A549 (cell line): ENCODE measurements at places on chromosomes 12 and 14.
A peak's percentile ranks its signal among the peaks of the same experiment; 100 is the strongest.

- DNase-seq, result no peak
These were observed 221.8 kb downstream of the BTG1 start for GRCh38 chr12:91923864-91924263.

DNA sequence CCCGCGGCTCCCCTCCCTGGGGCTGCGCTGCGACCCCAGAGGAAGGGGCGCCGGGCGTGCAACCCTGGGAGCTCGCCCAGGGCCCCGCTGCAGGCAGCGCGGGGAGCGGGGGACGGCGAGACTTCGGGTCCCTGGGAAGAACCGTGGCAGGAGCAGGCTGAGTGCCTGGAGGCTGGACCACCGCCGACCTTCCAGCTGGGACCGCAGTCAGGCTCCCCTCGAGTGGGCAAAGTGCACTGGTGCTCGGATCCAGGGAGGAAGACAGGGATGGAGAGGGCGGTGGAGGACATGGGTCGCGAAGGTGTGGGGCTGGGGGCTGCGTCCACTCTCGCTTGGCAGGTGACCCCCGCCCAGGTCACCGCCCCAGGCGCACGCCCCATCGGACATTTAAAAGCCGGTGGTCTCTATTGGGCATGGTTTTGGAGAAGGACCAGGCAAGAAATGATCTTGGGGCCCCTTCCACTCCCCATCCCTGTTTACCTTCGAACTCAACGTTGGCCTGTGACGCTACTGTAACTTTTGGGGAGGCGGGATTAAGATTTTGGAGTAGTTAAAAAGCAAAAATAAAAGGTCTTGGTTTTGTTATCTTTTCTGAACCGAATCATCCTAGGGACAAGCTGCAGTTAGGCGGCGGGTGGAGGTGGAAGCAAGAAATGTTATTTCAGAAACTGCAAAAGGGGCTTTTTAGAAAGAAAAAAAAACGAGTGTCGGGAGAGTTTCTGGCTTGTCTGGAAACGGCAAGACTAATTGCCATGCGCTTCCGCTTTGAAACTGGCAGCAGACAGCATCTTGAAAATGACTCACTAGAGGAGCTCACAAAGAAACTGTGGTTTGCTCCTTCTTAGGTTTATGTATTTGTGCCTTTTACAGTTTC lies 1.0 kb downstream of the ELK3 start:
- peak; percentile 82 for DNase-seq

DNA sequence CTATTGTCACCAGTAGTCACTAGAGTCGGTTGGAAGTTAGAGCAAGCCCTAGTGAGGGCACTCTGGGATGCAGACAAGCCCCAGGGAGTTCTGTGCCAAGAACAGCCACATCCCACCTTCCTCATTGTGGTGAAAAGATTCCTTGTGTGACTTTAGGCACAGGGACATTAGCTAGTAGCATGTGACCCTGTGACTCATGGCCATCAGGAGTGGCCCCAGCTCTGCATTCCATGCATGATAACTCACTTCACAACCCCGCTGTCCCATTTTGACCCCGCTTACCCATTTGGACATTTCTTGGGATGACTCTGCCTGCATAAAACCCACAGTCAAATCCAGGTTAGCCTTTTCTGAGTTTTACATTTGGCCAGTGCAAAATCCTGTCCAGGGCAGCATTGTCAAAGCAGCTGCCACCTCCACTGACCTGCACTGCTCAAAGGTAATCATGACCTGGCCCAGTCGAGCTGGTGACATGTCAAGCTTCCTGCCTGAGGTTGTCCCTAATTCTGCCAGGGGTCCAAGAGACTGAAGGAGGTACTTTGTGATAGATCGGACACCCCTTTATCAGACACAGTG lies 430.5 kb downstream of the DPF3 start:
- peak; percentile 13 for DNase-seq

DNA sequence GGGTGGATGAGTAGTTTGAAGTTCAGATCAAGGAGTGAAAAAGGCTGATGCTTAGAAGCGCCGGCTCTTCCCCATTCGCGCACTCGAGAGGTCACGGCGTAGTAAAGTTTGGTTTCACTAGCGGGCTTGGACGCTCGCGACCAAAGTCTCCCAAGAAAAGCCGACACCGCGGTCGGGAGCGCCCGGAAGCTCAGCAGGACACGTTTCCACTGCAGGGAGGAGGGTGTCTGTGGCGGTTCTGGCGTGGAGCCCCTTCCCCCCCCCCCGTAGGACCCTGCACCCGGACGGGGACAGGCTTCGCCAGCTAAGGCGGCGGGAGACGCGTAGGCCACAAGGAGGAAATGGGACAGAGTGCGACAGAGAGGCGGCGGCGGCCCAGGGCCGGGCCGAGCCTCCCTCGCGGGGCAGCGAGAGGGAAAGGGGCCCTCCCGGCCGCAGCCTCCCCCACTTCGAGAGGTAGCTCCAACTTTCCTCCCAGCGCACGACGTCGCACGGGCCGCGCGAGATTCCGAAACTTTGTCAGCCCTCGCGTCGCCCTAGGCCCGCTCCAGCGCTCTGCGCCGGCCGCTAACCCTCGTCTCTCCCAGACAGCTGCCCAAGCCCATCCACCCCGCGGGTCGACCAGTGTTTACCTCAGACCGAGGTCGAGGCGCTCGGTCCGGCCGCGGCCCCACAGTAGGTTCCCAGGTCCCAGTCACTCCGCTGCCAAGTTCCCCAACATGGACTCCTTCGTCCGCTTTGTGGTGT lies 480 bp downstream of the SCAF11 start:
- peak; percentile 15 for DNase-seq

DNA sequence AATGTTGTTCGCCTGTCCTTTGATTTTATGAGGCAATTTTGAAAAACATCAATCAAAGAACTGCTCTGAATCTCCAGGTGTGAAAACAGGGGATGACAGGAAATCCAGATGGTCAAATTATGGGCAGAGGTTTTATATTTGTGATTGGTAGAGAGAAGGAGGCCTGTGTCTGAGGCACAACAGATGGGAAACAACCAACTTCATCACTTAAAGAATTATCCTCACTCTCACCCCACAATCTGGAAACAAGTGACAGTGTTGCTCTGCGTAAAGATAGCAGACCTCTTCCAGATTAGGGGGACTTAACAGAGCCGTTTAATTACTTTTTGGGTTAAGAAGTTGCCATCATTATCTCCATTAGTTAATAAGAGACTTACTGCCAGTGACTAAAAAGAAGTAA lies 64.1 kb upstream of the EGLN3 start:
- DNase-seq, result no peak

DNA sequence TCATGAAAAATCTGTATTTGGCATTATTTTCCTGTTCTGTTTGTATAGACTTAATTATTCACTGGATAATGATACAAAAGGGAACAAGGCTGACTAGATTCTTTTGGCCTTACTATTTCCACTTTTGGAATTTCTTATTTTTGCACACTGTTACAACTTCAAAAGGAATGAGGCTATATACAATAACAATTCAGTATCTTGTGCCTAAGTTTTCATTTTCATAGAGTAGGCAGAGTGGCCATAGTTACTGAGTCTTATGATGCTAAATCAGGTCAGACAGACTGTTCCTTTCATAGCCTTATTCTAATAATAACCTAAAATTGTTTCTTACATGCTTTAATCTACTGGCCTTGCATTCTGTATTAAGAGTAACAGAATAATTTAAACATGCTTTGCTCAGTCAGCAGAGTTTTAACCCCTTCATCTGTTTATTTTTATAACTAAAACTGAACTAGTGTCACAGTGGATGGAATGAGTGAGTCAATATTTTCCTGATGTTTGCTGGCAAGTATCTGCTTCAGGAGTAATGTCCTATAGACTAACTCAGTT lies 10.5 kb downstream of the TTC8 start:
- DNase-seq, result no peak

GRCh38 chr14:106848330-106849121 lies 1322.1 kb downstream of the TMEM121 start:
- peak; percentile 69 for DNase-seq

DNA sequence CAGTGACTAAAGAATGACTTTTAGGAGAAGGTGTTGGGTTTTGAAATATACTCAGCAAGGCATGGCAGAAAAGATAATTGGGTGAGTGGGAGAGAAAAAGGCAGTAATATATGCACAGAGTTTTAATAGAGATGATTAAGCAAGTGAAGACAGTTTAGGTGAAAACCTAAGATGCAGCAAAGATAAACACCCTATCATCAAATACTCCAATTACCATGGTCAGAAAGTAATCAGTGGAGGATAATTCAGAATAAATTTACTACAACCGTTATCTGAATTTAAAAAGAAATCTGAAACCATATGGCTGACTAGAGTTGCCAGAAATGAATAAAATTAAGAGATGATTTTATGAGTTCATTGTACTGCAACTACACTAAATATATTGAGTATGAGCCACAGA lies 26.8 kb downstream of the NAA30 start:
- DNase-seq, result no peak

DNA sequence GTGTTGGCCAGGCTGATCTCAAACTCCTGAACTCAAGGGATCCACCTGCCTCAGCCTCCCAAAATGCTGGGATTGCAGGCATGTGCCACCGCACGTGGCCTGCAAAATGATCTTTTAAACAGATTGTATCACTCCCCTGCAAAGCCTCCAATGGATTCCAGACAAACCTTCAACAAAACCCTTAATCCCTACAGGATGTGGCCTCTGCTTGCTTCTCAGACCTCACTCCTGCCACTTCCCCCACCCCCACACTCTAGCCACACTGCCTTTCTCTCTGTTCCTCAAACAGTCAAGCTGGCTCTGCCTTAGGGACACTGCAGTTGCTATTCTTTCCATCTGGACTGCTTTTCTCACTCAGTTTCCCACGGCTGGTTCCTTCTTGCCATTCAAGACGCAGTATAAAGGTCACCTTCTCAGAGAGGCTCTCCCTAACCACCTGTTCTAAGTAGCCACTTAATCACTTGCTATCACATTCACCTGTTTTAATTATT lies 47.3 kb upstream of the TMED10 start:
- DNase-seq, result no peak

DNA sequence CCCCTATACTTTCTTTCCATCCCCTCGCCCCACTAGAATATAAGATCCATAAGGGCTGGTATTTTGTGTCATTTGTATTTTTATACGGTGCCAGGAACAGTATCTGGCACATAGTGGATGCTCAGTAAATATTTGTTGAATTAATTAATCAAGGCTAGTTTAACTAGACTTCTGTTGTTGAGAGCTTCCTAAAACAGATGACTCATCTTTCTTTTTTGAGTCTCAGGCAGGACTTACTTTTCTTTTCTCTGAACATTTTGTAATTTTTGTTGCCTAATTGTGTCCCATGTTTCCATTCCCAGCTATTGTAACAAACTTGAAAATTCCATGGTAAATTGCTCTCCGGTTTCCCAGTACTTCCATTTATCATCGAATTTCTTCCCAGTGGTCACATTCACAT lies 16.7 kb downstream of the STK38L start:
- no peak for DNase-seq

DNA sequence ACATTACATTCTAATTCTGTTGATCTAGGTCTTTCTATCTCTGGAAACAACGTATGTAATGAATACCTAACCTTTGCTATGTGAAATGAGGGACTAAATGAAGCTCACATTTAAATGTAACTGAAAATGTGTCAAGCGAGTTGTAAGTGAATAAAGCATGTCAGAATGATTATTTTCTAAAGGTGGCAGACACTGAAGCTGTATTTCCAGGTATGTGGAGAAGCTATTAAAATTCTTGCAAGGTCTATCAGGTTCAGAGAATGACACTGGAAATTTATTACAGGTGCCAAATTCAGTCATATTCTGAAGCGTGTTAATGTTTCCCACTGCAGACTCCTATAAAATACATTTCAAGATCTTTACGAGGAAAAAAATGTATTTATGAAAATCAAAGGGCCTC lies 641.4 kb downstream of the RPS29 start:
- DNase-seq, result no peak

DNA sequence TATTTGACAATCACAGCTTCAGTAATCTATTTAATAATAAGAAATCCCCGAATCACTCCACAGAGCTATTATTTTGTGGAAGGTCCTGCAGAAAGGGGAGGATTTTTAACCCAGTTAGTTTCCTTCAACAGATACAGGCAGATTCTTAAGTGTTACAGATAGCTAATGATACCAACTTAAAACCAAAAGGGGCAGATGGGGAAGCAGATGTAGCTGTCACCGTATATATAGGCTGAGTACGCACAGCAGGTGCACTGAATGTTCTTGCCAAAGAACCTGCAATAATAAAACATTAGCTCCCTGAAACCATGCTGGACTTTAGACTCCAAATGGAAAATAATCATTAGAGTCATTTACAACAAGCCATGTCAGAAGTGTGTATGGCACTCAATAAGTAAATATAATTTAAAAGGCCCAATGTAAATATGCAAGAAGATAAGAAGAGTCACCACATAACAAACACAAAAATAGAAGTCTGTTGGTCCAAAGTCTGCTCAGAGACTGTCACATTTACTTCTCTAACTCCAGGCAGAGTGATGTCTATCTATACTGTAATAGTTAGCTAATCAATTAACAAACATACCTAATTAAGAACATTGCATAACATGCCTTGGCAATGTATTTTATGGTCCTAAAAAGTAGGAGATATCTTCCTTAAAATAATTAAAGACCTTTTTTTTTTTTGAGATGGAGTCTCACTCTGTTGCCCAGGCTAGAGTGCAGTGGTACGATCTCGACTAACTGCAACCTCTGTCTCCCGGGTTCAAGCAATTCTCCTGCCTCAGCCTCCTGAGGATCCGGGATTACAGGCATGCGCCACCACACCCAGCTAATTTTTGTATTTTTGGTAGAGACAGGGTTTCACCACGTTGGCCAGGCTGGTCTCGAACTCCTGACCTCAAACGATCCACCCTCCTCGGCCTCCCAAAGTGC lies 78.8 kb downstream of the SEC23A start:
- no peak for DNase-seq

GRCh38 chr12:119047641-119048040 lies 66.3 kb downstream of the SRRM4 start:
- no peak for DNase-seq

DNA sequence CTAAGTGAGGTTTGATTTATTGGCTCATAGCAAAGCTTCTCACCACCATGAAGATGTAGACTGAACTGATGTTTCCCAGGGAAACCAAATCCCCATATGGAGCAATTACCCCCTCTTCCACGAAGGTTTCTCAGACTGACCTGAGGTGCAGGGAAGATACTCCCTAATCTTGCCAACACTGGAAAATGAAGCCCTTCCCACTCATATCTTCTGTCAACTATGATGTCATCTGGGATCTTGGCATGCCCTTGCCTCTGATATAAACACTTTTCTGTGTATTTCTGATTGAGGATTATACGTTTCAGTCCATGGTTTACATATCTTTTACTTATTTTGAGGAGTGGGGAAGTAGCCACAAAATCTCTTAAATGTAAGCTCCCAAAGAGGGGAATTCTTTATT lies 14.1 kb upstream of the CISTR start:
- no peak for DNase-seq

GRCh38 chr12:58099476-58099875 lies 158.1 kb downstream of the ATP23 start:
- DNase-seq, result no peak

GRCh38 chr12:49801141-49802063 lies 26.8 kb downstream of the NCKAP5L start:
- DNase-seq, result no peak

DNA sequence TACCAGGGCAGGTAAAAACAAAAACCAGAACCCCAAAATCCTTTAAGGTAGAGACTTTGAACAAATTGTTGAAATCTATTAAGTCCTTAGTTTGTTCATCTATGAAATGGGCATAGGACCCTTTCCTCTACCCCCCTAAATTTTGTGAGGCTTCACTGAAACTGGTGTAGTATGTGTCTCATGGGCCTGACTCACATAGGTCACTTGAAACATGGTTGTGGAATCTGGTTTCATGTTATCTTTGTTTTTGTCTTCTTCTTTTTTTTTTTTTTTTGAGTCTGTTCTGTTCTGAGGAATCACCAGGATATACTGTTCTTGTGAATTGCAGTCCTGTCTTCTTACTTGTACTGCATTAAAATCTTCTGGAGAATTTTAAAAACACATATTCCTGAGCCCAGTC lies 202.2 kb downstream of the KTN1 start:
- no peak for DNase-seq

GRCh38 chr14:50667684-50667995 lies 466 bp downstream of the SAV1 start:
- no peak for DNase-seq
